Femur (tissue), 1 donor: ENCODE measurements at places on chromosomes 5 and 9.
A peak's percentile ranks its signal among the peaks of the same experiment; 100 is the strongest.

- peak; percentile 23 for DNase-seq
Measured at GRCh38 chr5:132475497-132475882, 15.1 kb downstream of the IRF1 start.

- peak; percentile 51 for DNase-seq
Measured at GRCh38 chr9:137482094-137482781, 23.1 kb upstream of the NSMF start.

- DNase-seq: no peak
Measured at GRCh38 chr9:125475385-125475784, 213.8 kb downstream of the GAPVD1 start.

GRCh38 chr5:103089272-103089671 lies 30.7 kb downstream of the GIN1 start:
- no peak for DNase-seq

GRCh38 chr5:154038707-154039457 lies at the start of the genes FAM114A2 and MFAP3:
Gene FAM114A2 (minus strand): TSS chr5:154038910. CDS start chr5:154034953, 3,957 bp downstream.
Gene MFAP3 (plus strand): TSS chr5:154038967. CDS start chr5:154049723, 10,756 bp downstream.
- DNase-seq: peak; percentile 93
